A549 treated with RU486 at 1 μM for 4 hours (cell line): ENCODE measurements at places on chromosomes 3 and 15. TPM values are rescaled to one million over a fixed set of nuclear protein-coding genes. Genes with fewer than 3 reads are reported as not detected.

Gene GPR62
- total RNA-seq = not detected in 5 replicates

Gene NMD3
- 36.4 to 59.5 TPM (median 50.4 TPM) in 5 replicates for total RNA-seq

Gene DNASE1L3
- 0.20 TPM in 1 of 5 replicates, not detected in the others for total RNA-seq

Gene TMEM43
- total RNA-seq = 63.9 to 82.9 TPM (median 79.2 TPM) in 5 replicates

Gene GUCA1C
- not detected in 5 replicates for total RNA-seq

Gene GPR87
- total RNA-seq = 0.94 to 1.9 TPM (median 1.6 TPM) in 5 replicates

Gene SYNM
- total RNA-seq = 33.4 to 40.0 TPM (median 37.3 TPM) in 5 replicates

Gene ZBED2
- total RNA-seq = 0.13 to 0.43 TPM (median 0.35 TPM) in 5 replicates

Gene SPATA12
- total RNA-seq = 0.46 to 0.66 TPM (median 0.54 TPM) in 5 replicates

Gene SH2D7
- total RNA-seq = not detected in 5 replicates

Gene ACTC1
- total RNA-seq = 0.14 to 0.48 TPM (median 0.33 TPM) in 5 replicates

Gene UCN2
- 7.3 to 10.3 TPM (median 8.6 TPM) in 5 replicates for total RNA-seq

Gene NTRK3
- 15.9 to 26.2 TPM (median 21.7 TPM) in 5 replicates for total RNA-seq

Gene ADCY5
- 0.09 to 0.81 TPM (median 0.50 TPM) in 5 replicates for total RNA-seq

Gene SOX14
- not detected in 5 replicates for total RNA-seq

Gene CLDN18
- total RNA-seq = not detected in 5 replicates

Gene GASK1A
- total RNA-seq = not detected in 5 replicates

Gene TAMM41
- total RNA-seq = 23.6 to 30.7 TPM (median 26.9 TPM) in 5 replicates

Gene HERC2
- total RNA-seq = 38.3 to 51.3 TPM (median 47.0 TPM) in 5 replicates

Gene ACKR4
- total RNA-seq = not detected in 5 replicates

Gene SETD5
- 44.9 to 52.8 TPM (median 47.9 TPM) in 5 replicates for total RNA-seq

Gene RHCG
- 30.6 to 43.6 TPM (median 33.0 TPM) in 5 replicates for total RNA-seq

Gene WDR76
- 10.0 to 18.2 TPM (median 13.2 TPM) in 5 replicates for total RNA-seq

Gene LINGO1
- total RNA-seq = 6.7 to 12.1 TPM (median 8.9 TPM) in 5 replicates

Gene CHRNA5
- 20.4 to 39.2 TPM (median 36.2 TPM) in 5 replicates for total RNA-seq
